ENCODE measurements at places on chromosomes 13 and 19. TPM values are rescaled to one million over a fixed set of nuclear protein-coding genes. Genes with fewer than 3 reads are reported as not detected.

Gene SYDE1
- 40.6 TPM for polyA plus RNA-seq

Gene CYP2F1
- polyA plus RNA-seq: not detected

GRCh38 chr13:75312884-75313520 is 169.0 kb downstream of the TBC1D4 start:
- H3K27ac ChIP-seq: no peak overlapping the region
- H3K36me3 ChIP-seq: peaks cover 18% of the 10 kb centered on the region
- H3K4me3 ChIP-seq: no peak overlapping the region
- no peak for DNase-seq

GRCh38 chr13:111005364-111005763 is 90.5 kb upstream of the ANKRD10 start:
- H3K36me3 ChIP-seq: no peaks in the 10 kb centered on the region
- DNase-seq: no peak
- no peak overlapping the region for H3K4me3 ChIP-seq
- no peaks in the 10 kb centered on the region for H3K27me3 ChIP-seq
- no peaks in the 10 kb centered on the region for H3K4me1 ChIP-seq

DNA sequence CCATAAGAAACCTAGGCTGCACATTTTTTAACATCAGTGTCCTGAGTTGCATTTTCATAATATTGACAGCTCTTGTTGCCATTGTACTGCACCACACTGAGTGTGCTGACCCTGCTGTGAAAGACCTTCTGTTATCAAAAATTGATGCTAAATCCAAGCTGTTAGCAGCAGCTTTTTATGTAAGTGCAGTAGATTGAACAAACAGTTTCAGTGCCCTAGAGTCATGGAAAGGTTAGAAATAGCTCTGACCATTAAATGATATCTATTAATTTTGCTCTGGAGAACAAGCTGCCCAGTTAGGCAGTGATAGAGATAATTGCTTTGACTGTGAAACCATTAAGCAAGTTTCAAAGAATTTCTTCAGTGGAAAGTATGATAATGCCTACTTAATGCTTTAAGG is 1289.2 kb upstream of the PCDH20 start:
- no peaks in the 10 kb centered on the region for H3K36me3 ChIP-seq
- peak overlapping the region; percentile 65 for H3K27ac ChIP-seq
- H3K4me1 ChIP-seq: no peaks in the 10 kb centered on the region
- no peaks in the 10 kb centered on the region for H3K27me3 ChIP-seq
- no peak overlapping the region for H3K4me3 ChIP-seq
- DNase-seq: peak; percentile 4

DNA sequence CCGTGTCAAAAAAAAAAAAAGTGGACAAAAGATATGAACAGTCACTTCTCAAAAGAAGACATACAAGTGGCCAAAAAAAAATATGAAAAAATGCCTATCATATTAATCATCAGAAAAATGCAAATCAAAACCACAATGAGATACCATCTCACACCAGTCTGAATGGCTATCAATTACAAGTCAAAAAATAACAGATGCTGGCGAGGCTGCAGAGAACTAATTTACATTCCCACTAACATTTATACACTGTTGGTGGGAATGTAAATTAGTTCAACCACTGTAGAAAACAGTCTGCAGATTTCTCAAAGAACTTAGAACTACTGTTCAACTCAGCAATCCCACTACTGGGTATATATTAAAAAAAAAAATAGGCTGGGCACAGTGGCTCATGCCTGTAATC is 26.5 kb upstream of the FOXO1 start:
- H3K27ac ChIP-seq: no peak overlapping the region
- DNase-seq: no peak
- no peak overlapping the region for H3K4me3 ChIP-seq
- H3K36me3 ChIP-seq: no peaks in the 10 kb centered on the region

Gene KLK10
- not detected for polyA plus RNA-seq

DNA sequence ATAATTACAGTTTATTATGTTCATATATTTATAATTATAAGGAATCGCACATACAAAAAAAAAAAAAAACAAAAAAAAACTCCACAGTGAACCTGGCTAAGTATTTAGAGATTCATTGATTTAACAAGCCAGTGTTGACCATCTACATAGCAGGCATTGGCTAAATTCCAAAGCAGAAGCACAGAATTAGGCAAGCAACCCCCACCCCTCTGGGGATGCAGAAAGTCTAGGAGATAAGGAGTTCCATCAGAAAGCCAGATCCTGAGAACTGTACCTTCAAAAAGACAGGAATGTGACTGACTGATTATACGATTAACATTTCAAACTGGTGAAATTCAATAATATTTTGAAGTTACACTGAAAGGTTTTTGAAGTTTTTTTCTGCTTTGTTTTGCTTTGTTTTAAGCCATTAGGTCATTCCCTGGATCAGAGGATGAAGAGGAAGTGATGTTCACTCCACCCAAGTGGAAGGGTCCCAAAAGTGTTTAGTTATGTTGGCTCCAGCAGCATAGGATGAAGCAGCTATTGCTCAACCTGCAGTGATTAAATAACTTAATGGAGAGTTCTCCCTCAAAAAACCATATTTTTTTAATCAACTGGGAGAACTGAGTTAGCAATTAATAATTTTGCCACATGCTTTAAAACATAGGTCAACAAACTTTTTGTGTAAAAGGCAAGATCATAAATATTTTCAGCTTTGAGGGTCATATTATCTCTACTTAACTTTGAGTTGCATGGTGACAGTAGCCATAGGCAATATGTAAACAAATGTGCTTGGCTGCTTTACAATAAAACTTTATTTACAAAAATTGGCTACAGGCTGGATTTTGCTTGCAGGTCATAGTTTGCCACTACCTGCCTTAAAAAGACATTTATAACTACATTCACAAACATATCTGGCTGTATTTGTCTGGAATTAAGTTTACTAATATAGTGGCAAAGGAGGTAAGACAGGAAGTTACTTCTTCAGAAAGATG is 49.6 kb downstream of the DOCK9 start:
- no peaks in the 10 kb centered on the region for H3K27me3 ChIP-seq
- peak; percentile 16 for DNase-seq
- H3K4me1 ChIP-seq: no peaks in the 10 kb centered on the region
- no peak overlapping the region for H3K27ac ChIP-seq
- H3K4me3 ChIP-seq: no peak overlapping the region

Gene ITM2B
- 186 TPM for polyA plus RNA-seq

GRCh38 chr19:35521124-35521743 is 6.9 kb downstream of the SBSN start:
- no peaks in the 10 kb centered on the region for H3K36me3 ChIP-seq
- no peak for DNase-seq
- no peaks in the 10 kb centered on the region for H3K4me1 ChIP-seq
- no peak overlapping the region for H3K4me3 ChIP-seq

GRCh38 chr13:45889590-45890243 is 38.2 kb upstream of the SIAH3 start:
- no peaks in the 10 kb centered on the region for H3K4me1 ChIP-seq
- H3K36me3 ChIP-seq: no peaks in the 10 kb centered on the region
- H3K27ac ChIP-seq: no peak overlapping the region
- no peak overlapping the region for H3K4me3 ChIP-seq
- no peak for DNase-seq

Gene MAP2K2
- 67.2 TPM for polyA plus RNA-seq

GRCh38 chr13:68254151-68254550 is 1024.0 kb upstream of the PCDH9 start:
- no peak for DNase-seq
- H3K36me3 ChIP-seq: no peaks in the 10 kb centered on the region
- H3K4me1 ChIP-seq: no peaks in the 10 kb centered on the region
- H3K4me3 ChIP-seq: no peak overlapping the region

Gene SAFB2
- polyA plus RNA-seq: 20.3 TPM

DNA sequence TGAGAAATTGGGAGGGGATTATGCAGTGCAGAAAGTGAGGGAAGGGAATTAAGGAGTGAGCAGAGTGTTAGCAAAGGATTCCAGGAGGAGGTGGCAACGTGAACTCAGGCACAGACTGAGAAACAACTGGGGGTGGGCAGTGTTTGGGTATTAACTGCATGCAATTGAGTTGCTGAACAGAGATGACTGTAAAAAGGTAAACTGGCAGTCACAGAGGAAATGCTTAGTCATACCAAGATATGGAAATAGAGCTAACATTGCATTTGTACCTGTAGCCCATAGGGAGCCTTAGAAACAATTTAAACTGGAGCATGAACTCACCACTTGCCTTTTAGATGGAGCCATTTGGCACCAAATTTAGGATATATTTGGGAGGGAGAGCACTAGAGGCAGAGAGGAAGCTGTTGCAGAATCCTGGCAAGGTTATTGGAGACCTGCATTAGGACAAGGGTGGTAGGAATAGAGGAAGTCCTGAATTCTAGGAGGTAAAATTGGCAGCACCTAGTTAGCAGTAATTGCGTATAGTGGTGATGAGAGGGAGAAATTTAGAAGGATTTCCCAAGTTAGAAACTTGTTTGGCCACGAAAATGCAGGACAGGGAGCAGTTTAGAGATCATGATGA is 100.6 kb upstream of the FRY start:
- no peak for DNase-seq
- H3K27me3 ChIP-seq: no peaks in the 10 kb centered on the region
- no peak overlapping the region for H3K27ac ChIP-seq
- no peak overlapping the region for H3K4me3 ChIP-seq
- no peaks in the 10 kb centered on the region for H3K36me3 ChIP-seq

- H3K4me1 ChIP-seq: peaks cover 21% of the 10 kb centered on the region
- peak; percentile 49 for DNase-seq
- H3K36me3 ChIP-seq: peaks cover 20% of the 10 kb centered on the region
- no peaks in the 10 kb centered on the region for H3K27me3 ChIP-seq
Observed at GRCh38 chr19:34962687-34963572, 1.1 kb downstream of the ZNF792 start.

Gene TYROBP
- polyA plus RNA-seq: not detected

Gene SPC24
- 12.7 TPM for polyA plus RNA-seq

All from SK-N-SH (cell line).